Right ventricle myocardium inferior (tissue), 1 donor: ENCODE measurements at places on chromosomes 6 and 20.

DNA sequence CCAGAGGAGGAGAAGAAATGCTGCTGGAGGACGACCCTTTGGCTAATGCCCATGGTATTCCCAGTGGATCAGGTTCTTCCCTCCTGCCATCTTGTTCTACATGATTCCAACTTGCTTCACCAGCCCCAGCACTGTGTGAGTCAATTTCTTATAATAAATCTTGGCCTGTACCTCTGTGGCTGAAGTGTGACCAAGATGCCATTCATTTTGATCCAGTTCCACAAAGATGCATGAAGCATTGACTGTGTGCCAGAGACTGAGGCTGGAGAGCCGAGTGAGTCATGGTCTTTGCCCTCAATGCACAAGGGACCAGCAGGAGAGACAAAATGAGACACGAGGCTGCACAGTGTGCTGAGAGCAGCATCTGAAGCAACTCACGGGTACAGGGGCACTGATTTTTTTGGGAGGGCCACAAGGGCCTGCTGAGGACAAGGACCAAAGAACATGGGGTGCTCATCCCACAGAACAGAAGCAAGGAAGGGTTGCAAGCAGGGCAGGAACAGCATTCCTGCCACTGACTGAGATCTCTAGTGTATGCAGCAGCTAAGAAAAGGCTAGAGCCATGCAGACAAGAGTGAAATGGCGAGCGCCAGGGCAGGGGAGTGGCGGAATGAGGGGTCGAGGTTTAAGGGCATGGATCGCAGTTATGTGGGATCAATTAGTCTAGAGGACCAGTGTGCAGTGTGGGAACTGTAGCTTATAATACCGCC, 207.0 kb downstream of the THBS2 start:
- no peak for DNase-seq

DNA sequence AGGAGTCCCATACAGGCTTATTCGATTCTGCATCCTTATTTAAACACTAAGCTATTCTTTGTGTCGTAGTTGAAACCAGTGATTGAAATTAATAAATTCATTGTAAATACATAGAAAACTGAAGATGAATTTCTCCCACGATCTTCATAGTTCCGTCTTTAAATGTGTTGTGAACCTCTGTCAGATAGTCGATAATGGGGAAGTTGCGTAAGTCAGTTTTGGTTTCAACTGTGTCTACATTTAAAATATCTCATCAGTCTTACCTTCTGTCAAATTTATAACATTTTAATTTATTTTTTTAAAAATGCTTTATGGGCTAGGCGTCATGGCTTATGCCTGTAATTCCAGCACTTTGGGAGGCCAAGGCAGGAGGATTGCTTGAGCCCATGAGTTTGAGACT, 12.7 kb downstream of the STX11 start:
- DNase-seq = no peak

- DNase-seq = no peak
Measured at GRCh38 chr6:23282252-23283021, 713.1 kb downstream of the HDGFL1 start.

DNA sequence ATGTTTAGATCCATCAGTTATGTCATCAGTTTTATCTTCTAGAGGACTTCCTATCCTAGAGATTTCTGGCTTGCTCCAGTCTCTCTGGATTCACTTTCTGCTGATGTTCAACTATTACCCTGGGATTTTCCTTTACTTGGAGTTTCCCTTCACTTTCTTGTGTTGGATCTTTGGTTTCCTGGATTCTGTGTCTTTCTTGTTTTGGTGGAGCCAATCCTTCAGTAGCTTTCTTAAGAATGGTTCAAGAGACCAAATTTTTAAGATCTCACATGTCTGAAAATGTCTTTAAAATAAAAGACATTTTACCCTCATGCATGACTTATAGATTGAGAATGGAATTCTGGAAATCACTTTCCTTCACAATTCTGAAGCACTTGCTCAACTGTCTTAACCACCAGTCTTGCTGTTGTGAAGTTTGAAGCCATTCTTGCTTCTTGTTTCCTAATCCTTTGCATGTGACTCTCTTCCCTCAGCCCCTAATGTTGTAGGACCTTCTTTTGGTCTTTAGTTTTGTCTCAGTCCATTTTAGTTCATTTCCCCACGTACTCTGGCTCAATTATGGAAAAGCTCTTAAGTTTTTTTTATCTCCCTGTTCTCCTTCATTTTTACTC, 87.9 kb downstream of the ARID1B start:
- no peak for DNase-seq

DNA sequence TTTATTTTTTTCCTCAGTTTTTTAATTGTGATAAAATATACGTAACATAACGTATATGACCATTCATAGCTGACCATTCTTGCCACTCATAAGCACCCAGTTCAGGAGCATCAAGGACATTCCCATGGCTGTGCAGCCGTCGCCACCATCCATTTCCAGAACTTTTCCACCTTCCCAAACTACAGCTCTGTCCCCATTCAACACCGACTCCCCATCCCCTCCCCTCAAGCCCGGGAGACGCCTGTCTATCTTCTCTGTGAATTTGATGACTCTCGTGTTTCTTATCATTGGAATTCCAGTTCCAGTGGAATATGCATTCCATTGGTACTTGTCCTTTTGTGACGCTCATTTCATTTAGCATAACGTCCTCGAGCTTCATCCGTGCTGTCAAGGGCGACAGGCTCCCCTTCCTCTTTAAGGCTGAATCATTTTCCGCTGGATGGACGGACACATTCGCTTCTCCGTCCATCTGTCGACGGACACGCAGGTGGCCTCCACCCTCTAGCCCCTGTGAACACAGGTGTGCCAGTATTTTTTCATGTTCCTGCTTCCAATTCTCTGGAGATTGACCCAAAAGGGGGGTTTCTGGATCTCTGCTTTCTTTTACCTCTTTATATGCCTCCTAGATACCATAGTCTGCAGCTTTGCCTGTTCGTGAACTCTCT, 88.1 kb downstream of the YTHDF1 start:
- DNase-seq = no peak

- DNase-seq = no peak
Measured at GRCh38 chr6:48567016-48567415, 456.0 kb upstream of the PTCHD4 start.

DNA sequence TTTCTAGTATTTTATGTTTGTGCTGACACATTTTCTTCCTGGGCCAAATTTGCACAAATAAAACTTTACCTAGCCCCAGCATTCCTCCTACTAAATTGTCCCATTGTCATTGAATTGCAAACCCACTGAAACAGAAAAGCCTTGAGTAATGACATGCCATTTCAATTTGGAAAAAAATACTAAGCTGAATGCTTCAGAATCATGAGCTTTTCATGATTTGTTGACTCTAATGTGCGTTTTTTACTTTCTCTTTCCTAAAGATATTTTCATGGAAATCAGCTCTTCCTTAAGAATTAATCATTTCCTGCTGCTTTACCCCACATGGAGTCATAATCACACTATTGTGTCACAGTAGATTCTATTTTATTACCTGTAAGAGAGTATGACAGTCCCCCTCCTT, 47.4 kb downstream of the TRDN start:
- DNase-seq = no peak

DNA sequence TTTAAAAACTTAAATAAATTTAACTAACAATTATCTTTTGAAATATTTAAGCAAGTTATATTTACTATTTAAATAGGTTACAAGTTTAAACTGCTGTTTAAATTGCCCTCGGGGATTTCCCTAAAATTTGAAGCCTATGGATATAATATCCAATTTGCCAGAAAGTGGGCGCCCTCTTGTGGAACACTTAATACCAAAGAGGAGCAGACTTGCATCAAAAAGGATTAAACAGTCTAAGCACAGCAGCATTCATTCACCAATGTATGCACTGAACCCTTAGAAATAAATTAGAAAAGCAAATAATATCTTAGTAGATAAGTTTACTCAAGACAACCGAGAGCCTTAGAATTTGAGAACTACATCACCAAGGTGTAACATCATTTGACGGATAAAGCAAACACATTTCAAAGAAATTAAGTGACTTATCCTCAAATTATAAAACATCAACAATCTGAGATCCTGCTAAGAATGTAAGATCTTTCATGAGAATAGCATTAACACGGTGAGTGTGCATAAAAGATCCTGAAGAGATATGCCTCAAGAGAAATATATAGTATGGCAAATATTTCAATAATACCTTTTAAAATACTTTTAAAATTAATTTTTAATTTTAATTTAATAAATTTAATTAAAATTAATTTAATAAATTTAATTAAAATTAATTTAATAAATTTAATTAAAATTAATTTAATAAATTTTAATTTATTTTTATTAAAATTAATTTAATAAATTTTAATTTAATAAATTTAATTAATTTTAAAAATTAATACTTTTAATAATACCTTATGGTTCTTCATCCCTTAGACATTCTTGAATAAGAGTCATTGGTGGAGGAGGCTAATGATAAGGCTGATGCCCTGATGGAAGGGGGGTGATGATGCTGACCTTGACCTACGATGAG, 11.5 kb upstream of the MEP1A start:
- no peak for DNase-seq

DNA sequence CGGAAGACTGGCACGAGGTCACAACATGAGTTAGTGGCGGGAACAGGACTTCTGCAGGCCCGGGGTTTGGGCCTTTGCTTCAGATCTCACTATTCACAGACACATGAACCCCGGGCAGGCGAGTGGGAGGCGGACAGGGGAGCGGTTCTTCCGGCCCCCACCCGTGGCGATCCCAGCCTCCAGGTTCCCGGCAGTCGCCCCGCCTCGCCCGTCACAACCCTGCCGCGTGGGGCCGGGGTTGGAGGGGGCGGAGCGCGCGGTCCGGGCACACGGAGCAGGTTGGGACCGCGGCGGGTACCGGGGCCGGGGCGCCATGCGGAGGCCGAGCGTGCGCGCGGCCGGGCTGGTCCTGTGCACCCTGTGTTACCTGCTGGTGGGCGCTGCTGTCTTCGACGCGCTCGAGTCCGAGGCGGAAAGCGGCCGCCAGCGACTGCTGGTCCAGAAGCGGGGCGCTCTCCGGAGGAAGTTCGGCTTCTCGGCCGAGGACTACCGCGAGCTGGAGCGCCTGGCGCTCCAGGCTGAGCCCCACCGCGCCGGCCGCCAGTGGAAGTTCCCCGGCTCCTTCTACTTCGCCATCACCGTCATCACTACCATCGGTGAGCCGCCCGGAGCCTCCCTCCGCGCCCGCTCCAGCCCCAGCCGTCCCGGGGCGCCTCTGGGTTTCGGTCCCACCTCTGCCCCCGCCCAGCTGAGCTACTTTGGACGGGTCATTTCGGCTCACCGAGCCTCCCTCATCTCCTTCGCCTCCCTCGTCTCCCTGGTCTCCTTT, at the start of gene KCNK15:
KCNK15 (plus strand) TSS at position 268 of the 769 bp plus-strand sequence; CDS start at position 314, 46 bp downstream.
- no peak for DNase-seq

- DNase-seq = no peak
Measured at GRCh38 chr6:21726676-21727075, 133.1 kb downstream of the SOX4 start.

- no peak for DNase-seq
Measured at GRCh38 chr20:45765307-45765875, 26.3 kb downstream of the WFDC3 start.

GRCh38 chr6:16196984-16197546, 41.3 kb upstream of the GMPR start:
- no peak for DNase-seq

DNA sequence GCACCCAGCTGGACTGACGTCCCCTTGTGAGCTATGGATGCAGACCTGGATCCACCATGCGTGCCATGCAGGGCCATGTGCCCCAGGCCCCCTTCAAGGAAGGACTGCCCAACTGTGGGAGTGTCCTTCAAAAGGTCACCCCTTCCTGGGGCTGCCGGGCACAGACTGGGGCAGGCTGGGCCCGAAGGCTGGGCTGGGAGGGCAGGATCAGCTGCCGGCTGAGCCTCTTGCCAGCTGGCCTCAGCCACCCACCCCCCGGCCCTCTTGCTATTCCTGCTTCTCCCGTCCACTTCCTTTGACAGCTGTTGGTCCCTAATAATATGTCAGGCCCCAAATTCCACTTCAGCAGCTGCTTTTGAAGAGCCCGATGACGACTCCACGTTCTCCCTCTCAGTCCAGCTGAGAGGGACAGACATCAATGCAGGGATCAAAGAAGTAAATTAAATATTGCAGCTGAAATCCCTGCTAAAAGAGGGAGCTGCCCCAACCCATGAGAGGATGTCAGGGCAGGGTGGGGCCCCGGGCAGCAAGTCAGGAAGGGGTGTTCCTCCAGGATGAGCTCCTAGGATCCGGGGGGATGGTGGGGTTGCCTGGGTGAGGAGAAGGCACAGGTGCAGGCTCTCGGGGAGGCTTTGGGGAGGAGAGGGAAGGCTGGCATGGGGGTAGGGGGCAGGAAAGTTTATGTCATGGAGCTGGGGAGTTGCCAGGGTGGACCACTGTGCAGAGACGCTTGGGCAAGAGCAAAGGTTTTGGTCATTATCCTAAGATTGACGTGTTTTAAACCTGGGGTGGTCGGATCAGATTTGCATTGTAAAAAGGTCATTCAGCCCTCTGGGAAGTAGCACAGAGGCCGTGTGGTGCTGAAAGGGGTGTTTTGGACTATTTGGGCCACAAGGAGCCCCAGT, 185.0 kb downstream of the ANKRD60 start:
- DNase-seq = peak; percentile 37

- DNase-seq = peak; percentile 35
Measured at GRCh38 chr20:64029293-64030117, 6.5 kb upstream of the C20orf204 start.

- no peak for DNase-seq
Measured at GRCh38 chr6:12679341-12679740, 37.2 kb upstream of the PHACTR1 start.

- DNase-seq = no peak
Measured at GRCh38 chr6:150087336-150087735, 18.4 kb upstream of the ULBP3 start.

- DNase-seq = no peak
Measured at GRCh38 chr20:24765316-24766142, 183.5 kb upstream of the CST7 start.

DNA sequence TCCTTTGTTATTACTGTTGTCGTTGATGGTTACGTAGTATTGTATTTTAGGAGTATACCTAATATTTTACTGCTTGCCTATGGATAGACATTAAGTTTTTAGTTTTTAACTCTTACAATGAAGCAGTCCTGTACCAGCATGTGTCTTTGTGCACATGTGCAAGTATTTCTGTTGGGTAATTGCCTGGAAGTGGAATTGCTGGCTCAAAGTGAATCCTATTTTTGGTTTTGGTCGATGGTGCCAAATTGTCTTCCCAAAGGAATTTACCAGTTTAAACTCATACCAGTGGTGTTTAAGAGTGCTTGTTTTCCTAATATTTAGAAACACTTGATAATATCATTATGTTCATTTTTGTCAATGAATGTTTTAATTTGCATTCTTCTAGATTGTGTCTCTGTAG, 75.5 kb downstream of the ANKS1A start:
- DNase-seq = no peak
